ENCODE measurements at places on chromosomes 11 and 22.
A peak's percentile ranks its signal among the peaks of the same experiment; 100 is the strongest.

DNA sequence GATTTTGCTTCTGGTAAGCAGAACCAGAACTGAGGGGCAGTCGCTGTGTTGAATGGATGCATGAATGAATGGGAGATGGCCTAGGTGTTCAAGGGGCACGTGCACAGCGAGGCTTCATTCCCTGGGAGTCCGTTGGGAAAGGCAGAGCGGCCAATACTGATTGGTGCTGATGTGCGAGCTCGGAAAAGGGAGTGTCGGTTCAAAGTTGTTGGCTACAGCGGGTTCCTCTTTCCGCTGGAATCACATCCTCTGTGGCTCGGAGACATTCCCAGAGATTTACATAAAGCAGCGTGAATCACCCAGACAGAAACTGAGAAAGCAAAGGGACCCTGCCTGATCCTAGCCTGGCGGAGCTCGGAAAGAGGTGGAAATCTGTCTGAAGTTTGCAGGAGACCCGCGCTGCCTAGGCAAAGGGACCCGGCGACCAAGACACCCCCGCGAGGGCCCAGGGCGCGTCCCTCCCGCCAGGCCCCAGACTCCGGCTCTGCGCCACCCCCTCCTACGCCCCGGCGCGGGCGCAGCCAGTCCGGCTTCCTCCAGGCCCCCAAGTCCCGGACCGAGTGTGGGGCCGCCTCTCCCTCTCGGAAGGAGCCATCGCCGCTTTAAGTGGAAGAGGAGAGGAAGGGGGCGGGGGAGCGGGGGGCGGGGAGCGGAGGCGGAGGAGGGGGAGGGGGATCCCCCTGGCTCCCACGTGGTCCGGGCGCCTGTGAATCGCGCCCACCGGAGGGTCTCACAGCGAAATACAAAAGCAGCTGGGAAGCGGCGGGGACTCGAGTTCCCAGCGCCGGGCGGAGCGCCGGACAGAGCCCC, at the start of gene FJX1:
FJX1 (plus strand) TSS at position 774 of the 810 bp plus-strand sequence. CDS start 177 bp downstream, outside the sequence.
- DNase-seq: peak; percentile 80

GRCh38 chr11:134783234-134783633, 371.2 kb upstream of the B3GAT1 start:
- no peak for DNase-seq

GRCh38 chr11:1087961-1088926, 13.6 kb downstream of the MUC2 start:
- DNase-seq: no peak

- no peak for DNase-seq
Observed at GRCh38 chr22:32569956-32570355, 95.3 kb downstream of the FBXO7 start.

- peak; percentile 28 for DNase-seq
Observed at GRCh38 chr11:11848891-11849746, 7.3 kb downstream of the USP47 start.

DNA sequence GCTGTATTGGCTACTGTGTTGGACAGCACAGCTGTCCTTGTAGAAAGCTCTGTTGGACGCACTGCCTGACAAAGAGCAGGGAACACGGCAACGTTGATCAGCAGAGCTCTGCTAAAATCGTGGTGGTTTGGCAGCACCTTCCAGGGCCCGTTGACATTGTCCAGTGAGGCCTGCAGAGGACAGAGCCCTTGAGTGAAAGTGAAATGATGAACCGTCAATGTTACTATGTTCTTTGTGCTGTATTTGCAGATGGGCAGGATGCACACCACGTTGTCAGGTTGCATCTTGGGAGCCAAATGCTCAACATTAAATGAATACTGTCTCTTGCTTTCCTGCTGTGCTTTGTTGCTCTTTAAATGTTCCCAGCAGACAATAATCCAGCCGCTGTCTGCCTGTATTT, 69.7 kb downstream of the NELL1 start:
- peak; percentile 46 for DNase-seq

DNA sequence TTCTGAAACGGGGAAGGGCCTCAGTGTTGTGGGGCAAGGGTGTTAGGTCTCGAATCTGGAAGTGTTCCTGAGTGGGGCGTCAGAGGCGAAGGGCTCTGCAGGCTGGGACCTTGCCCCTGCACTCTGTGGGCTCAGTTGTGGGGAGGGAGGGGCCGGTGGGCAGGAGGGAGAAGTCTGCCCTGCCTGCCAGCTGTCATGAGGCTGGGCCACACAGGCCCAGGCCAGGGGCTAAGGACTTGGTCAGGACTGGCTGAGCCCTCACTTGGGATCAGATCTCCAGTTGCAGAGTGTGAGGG, at the start of gene CRACR2B:
CRACR2B (plus strand) TSS at position 23 of the 296 bp plus-strand sequence. CDS start 689 bp downstream, outside the sequence.
- no peak for DNase-seq

- peak; percentile 27 for DNase-seq
Observed at GRCh38 chr11:64743591-64744543, at the start of gene RASGRP2. RASGRP2 (minus strand) TSS chr11:64744142; CDS start chr11:64742866, 1,276 bp downstream.

- no peak for DNase-seq
Observed at GRCh38 chr22:38249301-38249700, 23.5 kb downstream of the TMEM184B start.

GRCh38 chr22:23718371-23719165, 27.8 kb downstream of the RGL4 start:
- DNase-seq: no peak

DNA sequence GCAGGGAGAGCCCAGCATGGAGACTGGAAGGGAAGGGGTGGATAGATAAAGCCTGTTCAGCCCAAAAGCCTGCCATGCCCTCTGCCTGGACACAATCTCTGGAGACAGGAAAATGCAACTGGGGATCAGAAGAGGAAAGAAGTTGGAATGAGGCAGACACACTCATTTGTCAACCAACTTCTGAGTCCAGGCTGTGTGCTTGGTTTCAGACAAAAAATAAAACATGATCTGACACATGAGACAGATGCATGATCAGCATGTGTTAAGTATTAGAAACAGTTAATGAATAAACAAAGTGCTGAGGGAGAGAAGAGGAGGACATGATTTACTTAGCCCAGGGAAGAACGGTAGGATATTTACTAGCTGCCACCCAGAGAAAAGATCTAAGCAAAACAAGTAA, 839 bp downstream of the LRRN4CL start:
- DNase-seq: no peak

DNA sequence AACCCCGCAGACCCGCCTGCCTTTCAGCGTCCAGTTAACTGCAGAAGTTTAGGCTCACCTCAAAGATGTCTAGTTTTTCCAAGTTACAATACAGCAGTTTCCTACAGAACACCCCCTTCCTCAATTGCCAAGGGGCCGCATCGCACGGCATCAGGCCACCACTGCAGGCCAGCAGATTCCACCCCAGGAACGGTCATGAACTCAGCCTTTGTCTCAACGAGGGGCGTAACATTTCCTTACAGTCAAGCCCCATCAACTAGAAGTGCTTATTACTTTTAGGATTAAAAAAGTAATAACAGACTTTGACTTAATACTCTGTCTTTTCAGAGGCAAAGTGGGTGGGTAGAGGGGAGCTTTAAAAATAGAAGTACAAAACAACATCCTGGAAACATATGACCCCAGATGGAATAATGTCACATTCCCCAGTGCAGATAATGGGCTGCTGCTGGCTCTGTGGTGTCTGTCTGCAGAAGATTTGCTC, 36.3 kb downstream of the PPP2R1B start:
- no peak for DNase-seq

DNA sequence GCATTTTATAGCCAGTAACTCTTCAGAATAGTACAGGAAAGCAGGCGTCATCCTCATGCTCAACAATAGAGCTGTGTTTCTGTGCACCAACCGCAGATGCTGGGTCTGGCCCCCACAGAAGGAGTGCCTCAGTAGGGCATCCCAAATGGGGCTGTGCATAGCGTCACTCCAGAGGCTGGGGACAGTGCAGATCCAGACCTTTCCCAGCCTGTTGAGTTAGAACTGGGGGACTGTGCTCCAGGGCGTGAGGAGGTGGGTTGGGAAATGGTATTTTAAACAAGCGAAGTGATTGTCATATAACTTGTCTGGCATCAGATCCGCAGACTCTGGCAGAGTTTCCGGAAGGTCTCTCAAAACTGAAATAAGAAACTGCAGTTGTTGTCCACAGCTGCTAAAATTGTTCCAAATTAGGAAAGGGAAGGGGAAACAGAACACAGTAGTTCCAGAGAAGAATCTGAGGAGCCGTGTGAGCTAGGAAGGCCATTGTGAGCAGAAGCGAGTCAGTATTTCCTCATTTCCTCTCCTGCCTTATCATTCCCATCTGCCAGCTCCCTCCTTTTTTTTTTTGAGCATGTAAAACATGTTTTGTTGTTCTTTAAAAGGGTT, 52.2 kb downstream of the JAM3 start:
- DNase-seq: no peak

DNA sequence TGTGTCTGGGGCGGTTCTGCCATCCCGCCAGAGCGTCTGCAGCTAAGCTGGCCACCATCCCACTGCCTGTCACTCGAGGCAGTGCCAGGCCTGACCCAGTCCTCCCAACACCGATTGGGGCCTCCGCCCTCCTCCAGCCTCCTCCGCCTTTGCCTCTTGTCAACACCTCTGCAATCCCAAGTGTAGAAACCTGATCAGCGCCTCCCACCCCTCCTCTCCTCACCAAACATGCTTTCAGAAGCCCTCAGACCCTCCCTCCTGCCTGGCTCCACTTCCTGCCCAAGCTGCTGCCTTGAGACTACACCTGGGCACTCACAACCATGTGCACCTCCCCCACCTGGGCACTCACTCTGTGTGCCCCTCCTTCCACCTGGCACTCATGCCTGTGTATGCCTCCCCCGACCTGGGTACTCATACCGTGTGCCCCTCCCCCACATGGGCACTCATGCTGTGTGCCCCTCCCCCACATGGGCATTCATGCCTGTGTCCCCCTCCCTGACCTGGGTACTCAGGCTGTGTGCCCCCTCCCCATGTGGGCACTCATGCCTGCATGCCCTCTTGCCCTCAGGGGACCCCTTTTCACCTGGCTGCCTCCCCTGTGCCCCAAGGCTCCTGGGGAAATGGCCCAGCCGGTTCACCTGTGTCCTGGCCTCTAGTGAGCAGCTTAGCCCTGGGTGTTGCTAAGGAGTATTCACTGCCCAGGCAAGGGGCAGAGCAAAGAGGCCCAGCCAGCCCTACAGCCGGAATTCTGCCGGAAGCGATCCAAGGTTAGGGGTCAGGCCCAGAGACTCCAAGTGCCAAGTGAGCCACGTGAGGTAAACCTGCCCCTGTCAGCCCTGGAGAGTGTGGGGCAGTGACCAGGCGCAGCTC, 5.5 kb upstream of the IFITM10 start:
- no peak for DNase-seq

DNA sequence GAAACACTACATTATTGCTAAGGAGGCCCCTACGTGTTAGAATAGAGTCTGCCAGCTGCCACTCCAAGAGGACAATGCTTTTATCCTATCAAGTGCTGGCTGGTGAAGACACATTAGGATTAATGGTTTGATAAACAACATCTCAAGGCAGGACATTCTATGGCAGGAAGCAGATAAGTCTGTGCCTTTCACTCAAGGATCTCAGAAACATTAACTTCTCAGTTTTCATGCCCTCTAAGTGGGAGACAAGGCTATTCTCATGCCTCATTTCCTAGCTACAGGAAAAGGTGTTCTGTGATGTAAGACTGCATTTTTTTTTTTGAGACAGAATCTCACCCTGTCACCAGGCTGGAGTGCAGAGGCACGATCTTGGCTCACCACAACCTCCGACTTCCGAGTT, 23.5 kb upstream of the TIMP3 start:
- DNase-seq: no peak

- DNase-seq: no peak
Observed at GRCh38 chr11:74679513-74679865, 51.7 kb downstream of the CHRDL2 start.

DNA sequence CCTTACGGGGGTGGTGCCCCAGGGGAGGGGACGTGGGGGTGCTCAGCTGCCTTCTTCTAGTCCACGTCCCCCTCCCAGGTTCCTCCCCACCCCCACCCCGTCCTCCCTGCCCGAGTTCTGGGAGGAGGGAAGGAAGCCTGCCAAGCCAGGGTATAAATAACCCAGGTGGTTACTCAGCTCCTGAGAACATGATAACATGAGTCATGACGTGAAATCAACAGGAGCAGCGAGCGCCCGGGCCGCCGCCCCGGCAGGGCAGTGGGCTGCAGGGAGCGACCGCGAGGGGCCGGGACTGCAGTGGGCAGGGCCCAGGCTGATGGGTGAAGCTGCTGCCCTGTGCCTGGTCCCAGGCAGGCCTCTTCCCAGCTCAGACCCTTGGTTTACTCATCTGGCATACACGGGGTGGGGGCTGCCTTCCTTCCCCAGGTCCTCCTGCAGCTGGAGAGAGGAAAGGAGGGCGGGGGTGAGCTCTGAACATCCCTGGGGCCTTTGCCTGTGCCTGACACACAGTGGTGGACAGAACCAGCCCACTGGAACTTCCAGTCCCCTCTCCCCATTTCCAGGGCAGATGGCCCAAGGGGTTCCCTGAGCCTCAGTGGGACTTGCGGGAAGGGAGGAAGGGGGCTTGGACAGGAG, 8.8 kb upstream of the PDGFB start:
- no peak for DNase-seq

DNA sequence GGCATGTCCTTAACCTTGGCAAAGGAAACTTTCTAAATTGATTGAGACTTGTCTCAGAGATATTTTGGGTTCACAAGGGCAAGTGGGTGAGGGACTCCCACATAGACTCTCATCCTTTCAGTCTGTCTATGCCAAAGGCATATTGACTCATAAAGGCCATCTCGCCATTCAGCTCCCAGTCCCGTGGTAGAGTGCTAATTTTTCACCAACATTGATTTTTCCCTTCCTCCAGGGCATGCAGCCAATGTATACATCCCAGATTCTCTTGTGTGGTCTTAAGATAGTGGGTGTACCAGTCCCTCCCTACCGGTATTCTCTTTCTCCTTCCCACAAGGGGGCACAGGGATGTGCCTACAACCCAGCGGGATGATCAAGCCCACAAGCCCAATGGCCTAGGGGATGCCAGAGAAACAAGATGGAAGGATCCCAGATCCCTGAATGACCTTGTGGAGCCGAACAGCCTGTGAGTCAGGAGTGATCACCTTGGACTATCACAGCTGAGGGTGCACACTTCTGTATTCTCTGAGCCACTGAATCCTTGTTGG, 7.9 kb downstream of the C11orf96 start:
- no peak for DNase-seq

- no peak for DNase-seq
Observed at GRCh38 chr11:78711735-78712134, 137.1 kb upstream of the NARS2 start.

- no peak for DNase-seq
Observed at GRCh38 chr11:109864151-109864661, 229.0 kb upstream of the ZC3H12C start.

DNA sequence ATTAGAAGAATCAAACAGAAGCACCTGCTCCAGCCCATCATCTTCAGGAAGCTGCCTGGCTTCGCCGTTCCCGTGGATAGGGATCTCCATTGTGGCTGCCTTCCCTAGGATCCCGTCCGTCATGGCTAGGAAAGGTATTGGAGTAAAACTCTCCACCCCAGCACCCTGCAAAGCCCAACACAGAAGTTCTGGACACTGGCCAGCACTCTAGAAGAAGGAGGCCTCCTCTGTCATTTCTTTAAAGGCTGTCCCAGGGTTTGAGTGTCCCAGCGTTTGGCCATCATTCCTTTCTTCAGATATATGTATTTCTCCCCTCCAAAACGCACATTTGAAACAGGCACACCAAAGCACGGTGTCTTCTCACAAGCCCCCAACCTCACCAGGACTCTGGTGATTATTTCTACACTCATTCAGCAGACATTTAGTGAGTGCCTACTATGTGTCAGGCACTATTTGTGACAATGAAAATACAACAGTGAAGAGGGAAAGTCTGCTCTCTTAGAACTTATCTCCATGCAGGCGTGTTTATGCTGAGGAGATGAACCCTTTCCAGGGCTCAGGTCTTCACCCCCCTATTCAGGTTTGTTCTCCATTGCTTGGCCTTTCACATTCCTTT, 724 bp downstream of the ARFIP2 start:
- DNase-seq: no peak

- no peak for DNase-seq
Observed at GRCh38 chr22:22565981-22566380, 6.9 kb upstream of the PRAME start.

Data from NCI-H748 treated with DMSO at 0.1 percent for 48 hours (cell line).